ENCODE measurements at places on chromosomes 2 and 18. TPM values are rescaled to one million over a fixed set of nuclear protein-coding genes. Genes with fewer than 3 reads are reported as not detected.

GRCh38 chr18:25739376-25739775 lies 351.0 kb downstream of the SS18 start:
- H3K36me3 ChIP-seq = no peaks in the 10 kb centered on the region
- no peak overlapping the region for H3K27ac ChIP-seq
- no peak overlapping the region for H3K4me3 ChIP-seq
- no peaks in the 10 kb centered on the region for H3K27me3 ChIP-seq
- H3K4me1 ChIP-seq = no peaks in the 10 kb centered on the region
- DNase-seq = no peak

- no peak for DNase-seq
- H3K4me3 ChIP-seq = no peak overlapping the region
- no peak overlapping the region for H3K27ac ChIP-seq
- H3K4me1 ChIP-seq = peaks cover 47% of the 10 kb centered on the region
Observed at GRCh38 chr2:237977380-237977779, 10.6 kb downstream of the UBE2F start.

DNA sequence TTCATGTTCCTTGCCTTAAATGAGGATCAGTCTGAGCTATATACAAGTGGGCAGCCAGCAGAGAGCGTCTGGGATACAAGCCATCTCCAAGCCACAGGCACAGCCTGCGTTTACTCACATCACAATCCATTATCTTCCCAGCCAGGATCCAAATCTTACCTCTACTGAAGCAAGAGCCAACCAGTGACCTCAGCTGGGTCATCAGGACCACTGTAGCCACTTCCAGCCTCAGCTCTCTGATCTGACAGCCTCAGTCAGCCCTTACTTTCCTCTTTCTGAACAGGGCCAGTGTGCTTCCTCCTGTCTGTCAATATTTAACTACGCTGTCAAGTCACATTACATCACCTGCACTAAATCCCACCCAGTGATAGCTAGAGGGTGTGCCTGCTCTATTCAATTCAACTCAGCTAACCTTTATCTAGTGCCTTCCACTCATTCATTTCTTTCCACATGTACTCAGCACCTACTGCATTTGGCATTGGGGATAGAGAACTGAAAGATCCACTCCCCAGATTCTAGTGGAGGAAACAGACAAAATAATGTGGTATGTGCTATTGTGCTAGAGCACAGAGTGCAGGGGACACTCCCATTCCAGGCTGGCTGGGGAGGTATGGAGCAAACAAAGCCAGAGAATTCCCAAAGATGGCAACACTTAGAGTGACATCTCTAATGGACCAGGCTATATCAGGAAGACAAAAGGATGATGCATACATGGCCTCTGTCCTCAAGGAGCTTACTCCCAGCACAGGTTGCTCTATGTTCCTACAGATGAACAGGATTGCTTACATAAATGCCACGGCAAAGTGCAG lies 146.5 kb downstream of the NCKAP5 start:
- peaks cover 14% of the 10 kb centered on the region for H3K4me1 ChIP-seq
- no peak overlapping the region for H3K4me3 ChIP-seq
- H3K27ac ChIP-seq = no peak overlapping the region

DNA sequence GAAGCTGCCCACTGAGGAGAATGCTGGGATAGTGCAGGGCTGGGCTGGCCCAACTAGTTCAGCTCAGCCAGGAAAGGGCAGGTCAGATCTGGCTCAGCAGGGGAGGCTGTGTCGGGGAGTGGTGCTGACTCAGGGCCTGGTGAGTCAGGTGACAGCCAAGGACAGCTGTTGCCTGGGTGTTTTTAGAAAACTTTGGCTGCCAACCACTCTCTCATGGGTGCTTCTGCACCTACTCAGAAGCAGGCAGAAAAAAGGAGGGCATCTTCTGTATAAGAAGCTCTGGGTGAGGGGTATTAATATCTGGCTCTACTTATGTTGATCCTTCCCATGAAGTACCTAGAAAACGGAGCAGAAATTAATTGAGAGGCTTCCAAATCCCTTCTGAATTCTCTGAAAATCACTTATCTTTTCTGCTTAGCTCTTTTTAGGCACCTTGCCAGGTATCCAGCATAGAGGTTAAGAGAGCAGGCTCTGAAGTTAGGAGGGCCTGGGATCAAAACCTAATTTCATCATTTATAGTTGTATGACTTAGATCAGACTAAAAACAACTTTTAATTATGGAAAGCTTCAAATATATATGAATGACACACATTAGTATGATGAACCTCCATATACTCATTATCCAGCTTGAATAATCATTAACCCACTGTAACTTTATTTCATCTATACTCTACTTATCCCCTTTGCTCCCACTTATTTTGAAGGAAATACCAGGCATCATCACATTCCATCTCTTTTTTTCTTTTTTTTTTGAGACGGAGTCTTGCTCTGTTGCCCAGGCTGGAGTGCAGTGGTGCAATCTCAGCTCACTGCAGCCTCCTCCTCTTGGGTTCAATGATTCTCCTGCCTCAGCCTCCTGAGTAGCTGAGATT lies 15.5 kb upstream of the RAB10 start:
- peaks cover 11% of the 10 kb centered on the region for H3K4me1 ChIP-seq
- no peak overlapping the region for H3K4me3 ChIP-seq
- peak; percentile 67 for DNase-seq
- no peaks in the 10 kb centered on the region for H3K27me3 ChIP-seq
- peak overlapping the region; percentile 47 for H3K27ac ChIP-seq

GRCh38 chr2:143284087-143284675 lies 155.0 kb downstream of the ARHGAP15 start:
- H3K36me3 ChIP-seq = no peaks in the 10 kb centered on the region
- H3K27me3 ChIP-seq = no peaks in the 10 kb centered on the region
- no peak for DNase-seq
- H3K4me1 ChIP-seq = no peaks in the 10 kb centered on the region

DNA sequence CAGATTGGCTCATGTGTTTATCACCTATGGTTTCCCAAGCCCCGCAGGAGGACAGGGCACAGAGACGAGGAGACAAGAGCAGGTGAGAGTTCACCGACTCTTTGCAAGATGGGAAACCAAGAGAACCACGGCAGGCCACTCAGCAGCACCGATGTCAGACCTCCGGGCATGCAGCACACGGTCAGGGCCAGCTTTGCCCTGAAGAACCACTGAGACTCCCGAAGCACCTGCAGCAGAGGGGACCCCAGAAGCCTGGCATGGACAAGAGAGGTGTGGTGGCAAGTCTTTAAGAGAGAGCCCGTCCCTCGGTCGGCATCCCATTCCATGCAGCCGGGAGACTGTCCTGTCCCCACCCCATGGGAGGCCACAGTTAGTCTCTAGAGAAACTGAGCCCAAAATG lies 36.6 kb upstream of the TAF1B start:
- peaks cover under 1% of the 10 kb centered on the region for H3K4me1 ChIP-seq
- H3K27me3 ChIP-seq = no peaks in the 10 kb centered on the region
- H3K27ac ChIP-seq = no peak overlapping the region
- DNase-seq = no peak
- H3K4me3 ChIP-seq = no peak overlapping the region

GRCh38 chr2:111094691-111095090 lies 26.0 kb upstream of the BCL2L11 start:
- H3K4me3 ChIP-seq = no peak overlapping the region
- no peaks in the 10 kb centered on the region for H3K4me1 ChIP-seq
- H3K27ac ChIP-seq = no peak overlapping the region
- no peaks in the 10 kb centered on the region for H3K36me3 ChIP-seq
- DNase-seq = no peak

Gene C1GALT1C1L
- 0.85 TPM for total RNA-seq

Gene KLHL14
- total RNA-seq = not detected

Measured in heart right ventricle (tissue), 16 donors.